ENCODE measurements at places on chromosomes 11 and 22.

- DNase-seq, result no peak
These were observed 8.9 kb upstream of the LDLRAD3 start for GRCh38 chr11:35934981-35935380.

DNA sequence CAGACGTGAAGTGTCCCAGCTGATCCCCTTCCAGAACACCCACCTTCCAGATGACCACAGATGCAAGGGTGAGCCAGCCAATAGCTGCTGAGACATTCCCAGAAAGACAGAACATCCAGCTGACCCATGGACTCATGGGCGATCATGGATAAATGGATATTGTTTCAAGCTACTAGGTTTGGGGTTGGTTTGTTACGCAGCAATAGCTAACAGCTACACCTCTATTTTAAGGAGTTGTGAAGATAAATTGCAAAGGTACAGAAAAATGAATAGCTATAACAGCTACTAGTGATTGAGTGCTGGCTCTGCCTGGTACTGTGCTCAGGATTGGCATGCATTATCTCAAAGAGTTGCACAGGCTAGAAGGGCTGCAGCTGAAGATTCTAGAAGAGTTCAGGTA, 122.5 kb downstream of the MIAT start:
- no peak for DNase-seq

- no peak for DNase-seq
These were observed 4.8 kb downstream of the DDX10 start for GRCh38 chr11:108669711-108670110.

DNA sequence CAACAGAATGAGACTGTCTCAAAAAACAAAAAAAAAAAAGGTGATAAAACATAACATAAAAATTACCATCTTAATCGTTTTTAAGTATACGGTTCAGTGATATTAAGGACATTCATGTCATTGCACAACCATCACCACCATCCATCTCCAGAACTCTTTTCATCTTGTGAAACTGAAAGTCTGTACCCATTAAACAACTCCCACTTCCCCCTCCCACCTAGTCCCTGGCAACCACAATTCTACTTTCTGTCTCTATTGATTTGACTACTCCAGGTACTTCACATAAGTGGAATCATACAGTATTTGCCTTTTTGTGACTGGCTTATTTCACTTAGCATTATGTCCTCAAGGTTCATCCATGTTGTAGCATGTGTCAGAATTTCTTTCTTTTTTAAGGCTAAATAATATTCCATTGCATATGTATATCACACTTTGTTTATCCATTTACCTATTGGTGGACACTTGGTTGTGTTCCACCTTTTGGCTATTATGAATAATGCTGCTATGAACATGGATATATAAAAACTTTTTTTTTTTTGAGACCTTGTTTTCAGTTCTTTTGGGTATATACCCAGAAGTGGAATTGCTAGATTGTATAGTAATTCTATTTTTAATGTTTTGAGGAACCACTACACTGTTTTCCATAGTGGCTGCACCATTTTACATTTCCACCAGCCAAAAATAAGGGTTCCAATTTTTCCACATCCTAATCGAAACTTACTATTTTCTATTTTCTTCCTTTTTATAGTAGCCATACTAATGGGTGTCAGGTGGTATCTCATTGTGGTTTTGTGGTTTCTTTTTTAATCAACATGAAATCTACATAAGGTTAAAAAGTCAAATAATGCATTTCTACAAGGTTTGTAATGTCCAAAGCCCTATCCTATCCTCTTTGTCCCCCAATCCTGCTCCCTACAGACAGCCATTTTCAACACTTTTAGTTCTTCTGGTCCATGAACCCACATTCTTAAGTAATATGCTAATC, 23.4 kb upstream of the PIK3C2A start:
- no peak for DNase-seq

DNA sequence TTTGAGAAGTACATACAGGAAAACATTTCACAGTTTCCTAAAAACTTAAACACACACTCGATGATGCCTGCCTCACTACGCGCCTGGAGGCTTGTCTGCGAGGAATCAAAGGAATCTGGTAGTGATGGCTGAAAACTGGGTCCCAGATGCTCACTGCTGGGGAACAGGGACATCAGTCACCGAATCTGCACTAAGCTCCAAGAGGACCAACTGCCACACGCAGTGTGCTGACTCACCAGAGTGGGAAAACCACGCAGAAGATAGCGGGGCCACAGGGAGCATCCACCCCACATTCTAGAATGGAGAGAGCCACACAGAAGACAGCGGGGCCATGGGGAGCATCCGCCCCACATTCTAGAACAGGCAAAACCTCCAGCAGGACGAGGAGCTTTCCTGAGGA, 24.3 kb upstream of the MOB2 start:
- no peak for DNase-seq

GRCh38 chr11:11296434-11296833, 56.6 kb downstream of the CSNK2A3 start:
- no peak for DNase-seq

GRCh38 chr11:27582621-27583020, 76.1 kb upstream of the LIN7C start:
- DNase-seq, result no peak

- no peak for DNase-seq
These were observed 418.5 kb upstream of the SYN3 start for GRCh38 chr22:33476716-33477115.

DNA sequence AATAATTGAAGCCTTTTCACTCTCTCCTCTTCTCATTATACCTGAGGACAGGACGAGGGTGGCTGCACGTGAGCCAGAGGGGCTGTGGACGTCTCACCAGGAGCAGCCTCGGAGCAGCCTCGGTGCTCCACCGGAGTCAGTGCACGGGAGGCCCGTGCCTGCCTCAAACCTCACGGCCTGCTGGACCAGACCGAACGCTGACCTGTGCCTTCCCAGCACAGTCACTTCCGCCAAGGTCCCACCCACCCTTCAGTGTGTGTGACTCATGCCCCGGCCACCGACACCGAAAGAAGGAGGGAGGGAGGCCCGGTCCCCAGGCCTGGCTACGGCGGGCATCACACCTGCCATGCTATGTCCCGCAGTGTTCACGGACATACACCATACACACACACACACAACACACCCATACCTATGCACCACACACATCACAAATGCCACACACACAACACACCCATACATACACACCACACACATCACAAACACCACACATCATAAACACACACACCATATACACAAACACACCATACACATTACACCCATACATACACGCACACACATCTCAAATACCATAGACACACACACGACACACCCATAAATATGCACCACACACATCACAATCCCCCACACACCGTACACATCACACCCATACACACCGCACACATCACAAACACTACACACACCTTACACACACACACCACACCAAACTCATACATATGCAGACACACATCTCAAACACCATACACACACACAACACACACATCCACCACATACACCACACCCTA, 1506.5 kb downstream of the TBC1D22A start:
- no peak for DNase-seq

DNA sequence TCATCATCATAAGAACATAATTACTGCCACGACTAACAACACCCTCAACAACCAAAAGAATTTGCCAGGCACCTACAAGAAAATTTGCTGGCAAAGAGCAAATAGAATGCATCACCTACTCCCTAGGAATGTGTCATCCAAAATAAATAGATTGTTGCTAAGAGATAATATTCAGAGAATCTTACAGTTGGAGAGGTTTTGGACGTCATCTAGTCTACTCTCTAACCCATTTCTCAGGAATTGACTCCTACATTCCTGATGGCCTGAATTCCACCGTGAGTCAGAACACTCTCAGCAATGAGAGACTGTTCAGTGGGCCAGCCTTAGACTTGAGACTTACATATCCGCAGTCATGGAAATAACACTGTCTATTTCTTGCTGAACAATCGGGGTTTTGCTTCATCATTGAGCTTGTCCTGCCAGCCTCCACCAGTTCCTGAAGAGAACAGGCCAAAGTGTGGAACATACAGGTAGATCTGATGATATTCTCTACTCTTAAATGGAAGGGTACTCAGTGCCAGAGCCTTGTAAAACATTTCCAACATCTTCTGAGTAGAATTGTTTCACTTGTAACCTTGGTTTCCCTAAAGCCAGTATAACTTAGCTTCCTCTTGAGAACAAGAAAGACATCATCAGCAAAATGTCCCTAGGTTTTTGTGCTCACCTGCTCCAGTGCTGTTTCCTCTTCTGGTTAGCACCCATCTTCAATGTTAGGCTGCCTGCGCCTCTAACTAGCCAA, 8.3 kb downstream of the KIRREL3 start:
- no peak for DNase-seq

DNA sequence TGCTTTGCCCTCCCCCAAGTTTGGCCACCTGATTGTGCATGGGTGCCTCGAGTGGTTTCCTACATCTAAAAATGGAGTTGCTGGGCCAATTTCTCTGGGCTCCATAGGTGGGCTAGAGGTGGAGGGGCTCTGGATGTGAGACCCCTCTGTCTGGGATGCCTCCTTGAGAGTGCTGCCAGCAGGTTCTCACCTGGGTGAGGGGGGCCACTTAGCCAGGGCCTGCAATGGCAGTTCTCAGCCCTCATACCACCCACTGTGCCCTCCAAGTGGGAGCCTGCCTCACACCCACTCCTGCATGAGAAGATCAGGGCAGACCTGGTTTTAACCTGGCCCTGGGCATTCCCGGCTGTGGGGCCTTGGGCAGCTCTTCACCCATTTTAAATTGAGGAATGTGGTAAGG, 83.9 kb downstream of the CABIN1 start:
- DNase-seq, result no peak

DNA sequence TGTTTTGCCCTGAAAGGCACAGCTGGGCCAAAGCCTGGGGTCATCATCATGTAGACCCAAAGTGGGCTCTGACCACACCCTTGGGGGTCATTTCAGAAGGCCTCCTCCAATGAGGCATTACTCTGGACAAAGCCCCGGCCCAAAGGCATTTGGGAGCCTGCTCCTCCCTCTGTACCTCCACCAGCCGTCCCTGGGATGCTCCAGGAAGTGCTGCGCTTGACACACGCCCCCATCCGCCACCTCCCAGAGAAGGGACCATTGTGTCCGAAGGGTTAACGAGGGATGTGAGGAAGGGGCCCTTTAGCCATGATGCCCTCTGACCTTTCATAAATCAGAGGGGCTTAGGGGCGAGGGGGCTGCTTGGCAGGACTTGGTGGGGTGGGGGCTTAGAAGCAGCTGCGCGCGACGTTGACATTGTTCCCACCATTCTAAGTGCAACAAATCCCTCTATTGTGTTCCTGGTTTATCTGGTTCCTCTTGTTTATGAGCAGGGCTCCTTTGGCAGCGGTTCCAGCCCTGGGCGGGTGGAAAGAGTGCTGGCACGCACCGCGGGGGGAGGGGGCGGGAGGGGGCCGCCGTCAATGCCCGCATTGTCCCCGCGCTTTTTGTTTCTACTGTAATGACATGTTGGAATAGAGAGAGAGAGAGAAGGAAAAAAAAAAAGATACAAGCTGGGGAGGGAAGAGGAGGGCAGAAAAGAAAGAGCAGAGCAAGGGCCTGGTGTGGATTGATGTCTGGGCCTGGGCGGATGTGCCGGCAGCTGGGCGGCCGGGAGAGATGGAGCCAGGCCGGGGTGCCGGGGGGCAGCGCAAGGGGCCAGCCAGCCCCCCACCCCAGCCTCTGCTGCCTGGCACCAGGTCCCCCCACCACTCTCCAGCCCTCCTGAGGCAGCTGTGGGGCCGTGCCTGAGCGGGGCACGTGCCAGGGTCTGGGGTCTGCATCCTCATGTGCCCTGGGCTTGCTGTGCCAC, 32.1 kb upstream of the SOX10 start:
- DNase-seq, result no peak

DNA sequence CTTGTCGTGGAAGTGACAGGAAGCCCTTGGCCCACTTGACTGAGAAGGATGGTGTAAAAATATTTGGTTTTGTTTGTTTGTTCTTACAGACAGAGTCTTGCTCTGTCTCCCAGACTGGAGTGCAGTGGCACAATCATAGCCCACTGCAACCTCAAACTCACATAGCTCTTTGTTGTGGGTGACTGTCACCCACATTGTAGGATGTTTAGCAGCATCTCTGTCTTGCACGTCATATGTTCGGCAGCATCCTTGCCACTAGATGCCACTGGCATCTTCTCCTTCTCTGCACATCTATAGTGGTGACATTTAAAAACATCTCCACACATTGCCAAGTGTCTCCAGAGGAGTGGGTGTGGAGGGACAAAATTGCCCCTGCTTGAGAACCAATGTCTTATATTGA, 56.8 kb downstream of the PRR5L start:
- DNase-seq, result peak; percentile 51

- no peak for DNase-seq
These were observed 13.5 kb downstream of the OPCML start for GRCh38 chr11:133518702-133519264.

DNA sequence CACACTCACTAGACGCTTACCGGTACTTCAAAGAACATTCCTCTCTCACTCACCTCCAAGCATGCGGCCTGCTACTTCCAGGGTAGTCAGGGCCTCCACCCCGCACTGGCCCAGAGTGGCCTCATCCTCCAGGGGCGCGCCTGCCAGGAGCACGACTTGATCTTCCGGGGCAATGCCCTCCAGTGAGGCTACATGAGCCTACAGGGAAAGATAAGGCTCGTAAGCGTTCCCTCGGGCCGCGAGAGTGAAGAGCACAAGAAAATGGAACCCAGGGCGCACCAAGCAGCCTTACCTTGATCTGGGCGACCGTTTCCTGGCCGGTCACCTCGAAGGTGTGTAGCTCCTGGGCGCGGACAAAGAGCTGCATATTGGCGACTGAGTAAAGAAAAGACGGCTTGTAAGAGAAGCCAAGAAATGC, 478 bp downstream of the FAU start:
- no peak for DNase-seq

DNA sequence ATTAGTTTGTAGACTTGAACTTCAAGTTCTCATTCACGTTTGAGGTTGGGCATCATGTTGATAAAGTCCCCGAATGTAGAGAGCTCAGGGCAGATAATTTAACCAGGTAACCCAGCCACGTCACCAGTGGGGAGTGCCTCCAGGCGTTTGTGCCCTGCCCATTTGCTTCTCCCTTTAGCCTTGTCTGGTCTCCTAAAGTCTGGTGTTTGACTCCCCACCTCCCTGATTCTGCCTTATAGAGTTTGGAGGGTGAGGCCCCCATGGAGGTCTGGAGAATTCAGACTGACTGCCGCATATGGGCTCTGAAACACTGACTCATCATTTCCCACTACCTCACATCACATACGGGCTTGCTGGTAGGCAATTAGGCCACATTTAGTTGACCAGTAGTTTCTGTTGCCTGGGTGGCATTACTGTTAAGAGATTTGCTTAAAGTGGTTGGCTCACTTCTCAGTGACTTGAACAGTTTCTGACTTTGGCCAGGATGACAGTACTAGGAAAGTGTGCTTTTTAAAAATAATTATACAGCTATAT, 99.3 kb upstream of the GAL start:
- DNase-seq, result no peak

DNA sequence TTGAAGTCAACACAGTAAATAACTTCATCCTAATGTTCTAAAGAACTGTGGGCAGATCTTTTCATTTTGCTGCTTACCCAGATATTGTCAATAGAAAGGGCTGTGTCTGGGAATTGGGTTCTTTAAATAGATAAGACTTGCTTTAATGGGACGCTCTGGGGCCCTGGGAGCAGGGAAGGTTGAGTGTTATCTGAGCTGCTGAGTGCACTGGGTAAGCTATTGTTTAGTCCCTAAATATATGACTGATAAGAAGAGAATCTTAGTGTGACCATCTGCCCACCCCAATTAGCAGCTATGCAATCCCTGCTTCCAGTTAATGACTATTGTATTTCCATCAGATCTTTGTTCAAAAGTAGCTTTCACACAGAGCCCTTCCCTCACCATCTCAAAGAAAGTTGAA, 44.4 kb downstream of the ARHGAP42 start:
- no peak for DNase-seq

Measured in T follicular helper cell (primary cell).